ENCODE measurements at places on chromosomes 11 and 22. TPM values are rescaled to one million over a fixed set of nuclear protein-coding genes. Genes with fewer than 3 reads are reported as not detected.

The OR8G5 gene
- not detected for total RNA-seq

The RPS13 gene
- total RNA-seq = 735 TPM

DNA sequence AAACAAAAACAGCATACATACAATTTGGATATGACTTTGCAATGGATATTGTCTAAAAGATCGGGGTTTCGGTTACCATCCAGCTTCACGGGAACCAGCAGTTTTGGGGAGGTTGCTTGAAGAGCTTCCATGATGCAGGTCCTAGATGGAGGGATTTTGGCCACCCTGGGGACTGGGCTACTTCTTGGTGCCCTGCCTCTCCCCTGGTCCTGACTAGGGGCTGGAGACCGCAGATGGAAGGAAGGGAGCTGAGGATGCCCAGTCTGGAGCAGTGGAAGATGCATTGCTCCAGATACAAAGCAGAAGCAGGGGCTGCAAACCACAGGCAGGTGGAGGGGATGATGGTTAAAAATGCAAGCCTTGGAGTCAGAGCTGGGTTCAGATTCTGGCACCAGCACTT is 13.5 kb downstream of the SOX10 start:
- H3K27me3 ChIP-seq = no peaks in the 10 kb centered on the region
- no peak overlapping the region for H3K27ac ChIP-seq
- peaks cover under 1% of the 10 kb centered on the region for H3K4me1 ChIP-seq
- no peak overlapping the region for H3K4me3 ChIP-seq
- DNase-seq = no peak
- peaks cover 10% of the 10 kb centered on the region for H3K36me3 ChIP-seq

DNA sequence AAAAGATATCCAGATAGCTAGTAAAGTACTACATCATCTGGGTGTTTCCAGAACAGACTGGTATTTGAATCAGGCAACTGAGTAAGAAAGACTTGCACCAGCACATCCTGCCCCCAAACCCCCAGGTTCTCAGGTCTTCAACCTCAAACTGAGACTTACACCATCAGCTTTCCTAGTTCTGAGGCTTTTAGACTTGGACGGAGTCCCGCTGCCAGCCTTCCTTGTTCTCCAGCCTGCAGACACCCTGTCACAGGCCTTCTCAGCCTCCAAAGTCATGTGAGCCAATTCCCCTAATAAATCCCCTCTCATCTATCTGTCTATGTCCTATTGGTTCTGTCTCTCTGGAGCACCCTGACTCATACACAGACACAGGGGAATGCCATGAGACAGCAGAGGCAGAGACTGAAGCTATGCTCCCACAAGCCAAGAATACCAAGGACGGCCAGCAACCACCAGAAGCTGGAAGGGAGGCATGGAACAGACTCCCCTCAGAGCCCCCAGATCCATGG is 10.9 kb downstream of the SMCO4 start:
- H3K36me3 ChIP-seq = no peaks in the 10 kb centered on the region
- no peak overlapping the region for H3K27ac ChIP-seq
- no peaks in the 10 kb centered on the region for H3K4me1 ChIP-seq
- no peak for DNase-seq

- no peaks in the 10 kb centered on the region for H3K27me3 ChIP-seq
- no peaks in the 10 kb centered on the region for H3K36me3 ChIP-seq
- H3K4me3 ChIP-seq = no peak overlapping the region
Observed at GRCh38 chr11:130208241-130209127, 48.9 kb downstream of the ST14 start.

GRCh38 chr22:25192406-25192805 is 7.3 kb upstream of the CRYBB3 start:
- no peak for DNase-seq
- no peaks in the 10 kb centered on the region for H3K4me1 ChIP-seq

DNA sequence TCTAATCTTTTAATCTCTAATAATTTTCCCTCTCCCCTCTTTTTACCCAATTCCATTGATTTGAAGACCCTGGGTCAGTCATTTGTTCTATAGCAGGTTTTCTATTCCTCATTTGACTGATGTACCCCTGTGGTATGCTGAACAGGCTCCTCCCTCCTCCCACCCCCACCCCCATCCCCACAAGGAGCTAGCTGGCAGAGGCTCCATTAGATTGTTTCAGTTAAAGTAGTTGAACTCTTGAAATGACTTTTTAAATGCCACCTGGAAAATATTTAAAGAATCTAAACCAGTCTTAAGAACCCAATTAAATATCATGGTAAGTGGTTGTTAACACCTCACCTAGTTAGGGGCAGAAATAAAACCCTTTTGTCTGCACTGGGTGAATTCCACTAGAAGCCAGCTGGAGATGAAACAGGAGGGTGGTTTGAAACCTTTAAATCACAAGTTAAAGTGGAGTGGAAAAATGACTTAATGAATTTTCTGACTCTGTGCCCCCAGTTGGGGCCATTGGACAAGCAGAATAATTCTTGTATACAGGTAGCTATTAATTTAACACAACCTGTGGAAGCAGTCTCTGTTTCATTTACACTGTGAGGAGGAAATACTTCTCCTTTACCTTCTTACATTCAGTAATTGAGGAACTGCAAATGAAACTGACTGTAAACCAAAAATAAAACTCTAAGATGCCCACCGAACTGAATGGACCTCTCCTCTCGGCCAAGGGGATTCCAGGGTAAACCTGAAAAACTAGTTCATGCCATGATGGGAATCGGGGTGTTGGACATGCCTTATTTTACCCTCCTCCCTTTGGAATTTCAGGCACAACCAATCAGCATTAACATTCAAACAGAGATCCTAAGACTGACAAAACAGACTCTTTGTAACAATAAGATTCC is 30.7 kb downstream of the PRR5L start:
- H3K27me3 ChIP-seq = no peaks in the 10 kb centered on the region
- H3K27ac ChIP-seq = no peak overlapping the region
- no peak for DNase-seq
- H3K36me3 ChIP-seq = no peaks in the 10 kb centered on the region
- H3K4me3 ChIP-seq = no peak overlapping the region

GRCh38 chr11:36195496-36196354 is 93.5 kb downstream of the COMMD9 start:
- H3K4me1 ChIP-seq = peaks cover 9% of the 10 kb centered on the region
- no peaks in the 10 kb centered on the region for H3K36me3 ChIP-seq
- no peaks in the 10 kb centered on the region for H3K27me3 ChIP-seq

DNA sequence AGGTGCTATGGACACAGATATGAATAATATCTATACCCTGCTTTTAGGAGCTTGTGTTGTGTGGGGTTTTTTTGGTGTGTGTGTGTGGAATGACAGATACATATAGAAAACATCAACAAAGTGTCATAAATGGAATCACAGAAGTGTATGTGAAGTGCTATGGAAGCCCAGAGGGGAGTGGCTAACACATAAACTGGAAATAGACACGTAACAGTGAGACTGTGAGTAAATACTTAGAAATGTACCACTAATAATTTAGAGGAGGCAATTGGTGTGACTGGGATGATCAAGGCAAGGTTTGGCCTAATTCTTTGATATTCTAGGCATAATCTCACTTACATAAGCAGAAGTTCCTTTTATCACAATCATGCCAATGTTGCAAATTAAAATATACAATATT is 169.3 kb upstream of the TENM4 start:
- no peaks in the 10 kb centered on the region for H3K4me1 ChIP-seq
- no peaks in the 10 kb centered on the region for H3K27me3 ChIP-seq
- H3K4me3 ChIP-seq = no peak overlapping the region
- H3K36me3 ChIP-seq = no peaks in the 10 kb centered on the region
- no peak overlapping the region for H3K27ac ChIP-seq

DNA sequence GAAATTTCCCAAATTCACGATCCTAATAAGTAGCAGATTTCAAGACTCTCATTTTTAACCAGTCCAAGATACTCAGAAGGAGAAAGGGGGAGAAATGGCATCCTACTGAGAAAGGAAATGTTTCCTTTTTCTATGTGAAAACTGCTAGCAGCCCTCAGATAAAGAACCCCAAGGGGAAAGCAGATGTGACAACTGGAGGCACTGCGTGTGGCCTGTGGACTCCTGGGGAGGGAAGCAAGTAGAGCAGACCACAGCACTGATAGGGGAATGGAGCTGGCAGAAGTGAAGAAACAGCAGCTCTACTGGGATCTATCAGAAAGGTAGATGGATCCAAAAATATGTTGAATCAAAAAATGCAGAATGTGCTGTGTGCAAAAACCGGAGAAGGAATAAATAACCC is 239.7 kb upstream of the API5 start:
- no peak overlapping the region for H3K27ac ChIP-seq
- H3K27me3 ChIP-seq = no peaks in the 10 kb centered on the region
- no peak overlapping the region for H3K4me3 ChIP-seq
- no peaks in the 10 kb centered on the region for H3K4me1 ChIP-seq

DNA sequence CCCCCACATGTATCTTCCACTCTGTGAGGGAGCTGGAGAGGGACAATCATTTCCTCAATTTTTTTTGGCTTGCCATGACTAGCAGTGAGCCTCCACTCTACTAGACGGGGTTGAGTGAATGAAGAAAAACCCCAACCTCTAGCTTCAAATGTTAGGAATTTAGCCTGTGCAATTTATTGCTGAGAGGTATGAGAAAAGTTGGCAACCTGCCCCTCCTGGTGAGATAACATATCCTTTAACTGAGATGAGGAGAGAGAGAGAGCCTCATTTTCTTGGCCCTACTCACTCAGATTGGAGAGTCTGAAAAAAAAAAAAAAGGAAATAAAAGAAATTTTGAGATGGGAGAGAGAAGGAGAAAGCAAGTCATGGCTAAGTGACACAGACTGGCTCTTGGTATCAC is 218.2 kb upstream of the CARD18 start:
- H3K36me3 ChIP-seq = no peaks in the 10 kb centered on the region
- H3K27me3 ChIP-seq = no peaks in the 10 kb centered on the region
- no peak overlapping the region for H3K4me3 ChIP-seq
- no peak for DNase-seq

GRCh38 chr11:124101737-124102136 is 13.5 kb upstream of the VWA5A start:
- H3K4me1 ChIP-seq = no peaks in the 10 kb centered on the region
- no peaks in the 10 kb centered on the region for H3K27me3 ChIP-seq
- no peaks in the 10 kb centered on the region for H3K36me3 ChIP-seq
- no peak overlapping the region for H3K4me3 ChIP-seq
- DNase-seq = no peak

Measured in kidney (tissue), 22 donors.